Ovary (tissue), 10 donors: ENCODE measurements at places on chromosomes 2 and 18. TPM values are rescaled to one million over a fixed set of nuclear protein-coding genes. Genes with fewer than 3 reads are reported as not detected.
A peak's percentile ranks its signal among the peaks of the same experiment; 100 is the strongest.

DLGAP1 gene
- total RNA-seq: 13.4 TPM

DNA sequence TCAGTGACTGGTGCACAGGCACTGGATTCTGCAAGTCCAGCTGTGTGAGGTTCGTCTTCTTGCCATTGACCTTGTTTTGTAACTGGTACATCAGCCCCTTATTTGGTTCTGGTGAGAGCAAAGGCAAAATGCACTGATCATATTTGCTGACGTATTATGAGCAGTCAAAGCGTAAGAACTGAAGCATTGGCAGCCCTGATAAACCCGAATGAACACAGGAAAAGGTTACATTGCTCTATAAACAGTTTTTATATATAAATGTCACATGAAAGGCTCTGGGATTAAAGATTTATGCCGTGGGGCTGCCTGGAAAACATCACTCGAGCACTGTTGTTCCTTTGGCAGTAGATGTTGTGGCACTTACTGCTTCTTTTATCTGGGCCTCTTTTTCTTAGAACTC, 167.9 kb downstream of the IRS1 start:
- peak overlapping the region; percentile 79 for H3K27ac ChIP-seq
- DNase-seq: peak; percentile 47
- H3K36me3 ChIP-seq: no peaks in the 10 kb centered on the region
- no peak overlapping the region for H3K4me3 ChIP-seq

DNA sequence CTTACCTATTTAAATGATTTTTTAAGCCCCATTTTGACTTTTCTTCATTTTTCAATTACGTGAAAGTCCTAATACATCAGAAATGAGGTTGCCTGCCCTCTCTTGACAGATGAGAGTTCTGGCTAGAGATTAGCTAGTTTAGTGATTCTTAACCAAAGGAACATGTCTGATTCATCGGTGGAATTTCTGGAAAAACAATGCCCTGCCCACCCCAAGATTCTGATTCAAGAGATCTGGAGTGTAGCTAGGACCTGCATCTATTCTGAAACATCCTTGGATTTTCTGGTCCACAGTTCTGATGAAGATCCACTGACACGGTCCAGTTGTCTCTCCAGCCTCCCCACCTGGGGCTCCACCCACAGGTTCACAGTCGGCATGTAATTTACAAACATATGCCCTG, 111.2 kb downstream of the KLF7 start:
- H3K36me3 ChIP-seq: no peaks in the 10 kb centered on the region
- H3K4me3 ChIP-seq: no peak overlapping the region
- no peak for DNase-seq

GRCh38 chr2:218448934-218449333, 30.0 kb downstream of the VIL1 start:
- H3K27me3 ChIP-seq: no peaks in the 10 kb centered on the region
- H3K27ac ChIP-seq: no peak overlapping the region
- no peak overlapping the region for H3K4me3 ChIP-seq
- H3K4me1 ChIP-seq: no peaks in the 10 kb centered on the region
- DNase-seq: no peak
- H3K36me3 ChIP-seq: no peaks in the 10 kb centered on the region

DNA sequence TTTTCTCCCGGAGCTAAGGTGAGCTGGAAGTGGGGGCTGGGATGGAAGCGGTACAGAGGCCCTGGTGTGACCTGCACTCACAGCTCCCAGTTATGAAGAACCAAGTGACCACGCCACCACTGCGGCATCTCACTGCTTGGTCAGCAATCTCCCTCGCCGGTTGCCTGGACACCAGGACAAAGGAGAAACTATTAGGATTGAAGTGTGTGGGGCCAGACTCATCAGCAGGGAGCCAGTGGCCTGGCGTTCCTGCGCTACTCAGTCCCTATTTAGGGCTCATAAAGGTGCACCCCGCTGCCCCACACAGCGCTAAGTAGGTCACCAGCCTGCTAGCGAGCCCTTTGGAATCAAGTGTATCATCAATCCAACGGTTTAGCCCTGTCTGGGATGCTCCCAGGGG, 82.9 kb downstream of the ZCCHC2 start:
- H3K27me3 ChIP-seq: no peaks in the 10 kb centered on the region
- H3K27ac ChIP-seq: no peak overlapping the region
- H3K4me1 ChIP-seq: peaks cover 1% of the 10 kb centered on the region
- H3K36me3 ChIP-seq: no peaks in the 10 kb centered on the region

DNA sequence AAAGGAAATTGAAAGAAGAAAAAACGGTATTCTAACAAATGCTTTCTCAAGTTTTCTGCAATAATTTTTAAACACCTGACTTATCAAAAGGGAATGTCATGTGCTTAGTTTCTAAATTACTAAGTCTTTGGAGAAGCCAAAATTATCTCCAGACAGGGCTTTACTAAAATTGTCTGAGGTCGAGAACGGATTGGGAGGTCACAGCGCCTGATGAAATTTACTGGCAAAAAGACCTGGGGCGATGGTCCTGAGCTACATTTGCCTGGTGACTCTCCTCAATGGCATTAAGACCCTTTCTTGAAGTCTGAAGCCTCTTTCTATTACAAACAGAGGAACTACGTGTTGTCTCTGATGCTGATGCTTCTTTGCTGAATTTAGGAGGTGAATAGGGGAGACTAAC, 291.8 kb upstream of the SESTD1 start:
- H3K4me3 ChIP-seq: no peak overlapping the region
- no peaks in the 10 kb centered on the region for H3K27me3 ChIP-seq
- H3K4me1 ChIP-seq: no peaks in the 10 kb centered on the region
- no peak overlapping the region for H3K27ac ChIP-seq
- no peak for DNase-seq

- H3K4me1 ChIP-seq: no peaks in the 10 kb centered on the region
- no peaks in the 10 kb centered on the region for H3K36me3 ChIP-seq
- no peak overlapping the region for H3K27ac ChIP-seq
- DNase-seq: no peak
- H3K27me3 ChIP-seq: no peaks in the 10 kb centered on the region
- no peak overlapping the region for H3K4me3 ChIP-seq
Observed at GRCh38 chr2:10030311-10030736, 13.0 kb upstream of the KLF11 start.

GRCh38 chr2:136075476-136075875, 42.5 kb downstream of the CXCR4 start:
- H3K27ac ChIP-seq: no peak overlapping the region
- no peaks in the 10 kb centered on the region for H3K27me3 ChIP-seq
- no peaks in the 10 kb centered on the region for H3K4me1 ChIP-seq
- no peaks in the 10 kb centered on the region for H3K36me3 ChIP-seq
- no peak overlapping the region for H3K4me3 ChIP-seq

DSG4 gene
- not detected for total RNA-seq

DNA sequence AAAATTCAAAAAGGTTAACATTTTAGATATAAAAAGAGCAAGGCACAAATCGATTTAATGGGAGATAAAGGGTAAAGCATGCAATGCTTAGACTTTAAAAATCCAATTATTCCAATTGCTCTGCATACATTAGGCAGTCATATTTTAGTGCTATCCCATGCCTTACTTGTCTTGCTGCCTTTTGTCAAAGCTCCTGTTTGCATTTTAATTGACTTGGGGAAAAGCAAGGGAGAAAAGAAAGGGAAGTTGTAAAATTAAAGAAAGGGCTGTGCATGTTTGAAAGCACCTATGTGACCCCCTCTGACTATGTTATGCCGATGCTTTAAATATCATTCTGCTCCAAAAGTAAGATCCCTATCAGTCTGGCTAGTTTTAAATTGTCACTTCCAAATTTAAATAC, 193.7 kb upstream of the VWC2L start:
- DNase-seq: no peak
- no peaks in the 10 kb centered on the region for H3K27me3 ChIP-seq
- no peaks in the 10 kb centered on the region for H3K4me1 ChIP-seq
- H3K36me3 ChIP-seq: no peaks in the 10 kb centered on the region
- no peak overlapping the region for H3K27ac ChIP-seq
- no peak overlapping the region for H3K4me3 ChIP-seq

ABHD1 gene
- 2.4 TPM for total RNA-seq

GRCh38 chr18:9851511-9851910, 34.3 kb upstream of the TXNDC2 start:
- H3K27me3 ChIP-seq: no peaks in the 10 kb centered on the region
- no peak overlapping the region for H3K4me3 ChIP-seq
- H3K36me3 ChIP-seq: no peaks in the 10 kb centered on the region
- no peak overlapping the region for H3K27ac ChIP-seq
- no peak for DNase-seq

- no peak overlapping the region for H3K27ac ChIP-seq
- H3K27me3 ChIP-seq: no peaks in the 10 kb centered on the region
- no peak overlapping the region for H3K4me3 ChIP-seq
- peaks cover 15% of the 10 kb centered on the region for H3K4me1 ChIP-seq
Observed at GRCh38 chr2:11701206-11701605, 31.2 kb upstream of the NTSR2 start.

- DNase-seq: no peak
- H3K4me3 ChIP-seq: no peak overlapping the region
- no peaks in the 10 kb centered on the region for H3K27me3 ChIP-seq
- H3K36me3 ChIP-seq: no peaks in the 10 kb centered on the region
- H3K4me1 ChIP-seq: peaks cover 1% of the 10 kb centered on the region
Observed at GRCh38 chr2:85130407-85130806, 2.8 kb upstream of the TCF7L1 start.

DNA sequence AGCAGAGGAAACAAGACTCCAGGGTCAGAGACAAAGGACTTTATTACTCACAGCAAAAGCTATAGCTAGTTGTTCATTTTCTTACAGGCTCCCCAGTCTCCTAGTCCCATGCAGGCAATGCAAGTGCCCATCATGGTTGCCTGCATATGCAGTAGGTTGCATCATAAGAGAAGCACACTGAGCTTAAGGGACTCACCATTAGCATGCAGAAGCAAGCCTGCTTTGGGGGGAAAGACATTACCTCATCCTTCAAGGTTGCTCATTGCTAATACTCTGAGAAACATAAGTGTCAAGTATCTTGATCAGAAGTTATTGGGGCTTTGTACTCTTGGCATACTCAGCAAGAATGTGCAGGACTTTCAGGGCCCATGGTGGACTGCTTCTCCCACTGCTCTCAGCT, 114.6 kb upstream of the CCDC68 start:
- no peak overlapping the region for H3K4me3 ChIP-seq
- no peaks in the 10 kb centered on the region for H3K36me3 ChIP-seq
- H3K4me1 ChIP-seq: no peaks in the 10 kb centered on the region
- DNase-seq: no peak
- no peaks in the 10 kb centered on the region for H3K27me3 ChIP-seq

- H3K27ac ChIP-seq: no peak overlapping the region
- no peaks in the 10 kb centered on the region for H3K36me3 ChIP-seq
- no peaks in the 10 kb centered on the region for H3K27me3 ChIP-seq
- H3K4me1 ChIP-seq: no peaks in the 10 kb centered on the region
- no peak for DNase-seq
Observed at GRCh38 chr2:134865067-134865787, 26.8 kb downstream of the ACMSD start.

DNA sequence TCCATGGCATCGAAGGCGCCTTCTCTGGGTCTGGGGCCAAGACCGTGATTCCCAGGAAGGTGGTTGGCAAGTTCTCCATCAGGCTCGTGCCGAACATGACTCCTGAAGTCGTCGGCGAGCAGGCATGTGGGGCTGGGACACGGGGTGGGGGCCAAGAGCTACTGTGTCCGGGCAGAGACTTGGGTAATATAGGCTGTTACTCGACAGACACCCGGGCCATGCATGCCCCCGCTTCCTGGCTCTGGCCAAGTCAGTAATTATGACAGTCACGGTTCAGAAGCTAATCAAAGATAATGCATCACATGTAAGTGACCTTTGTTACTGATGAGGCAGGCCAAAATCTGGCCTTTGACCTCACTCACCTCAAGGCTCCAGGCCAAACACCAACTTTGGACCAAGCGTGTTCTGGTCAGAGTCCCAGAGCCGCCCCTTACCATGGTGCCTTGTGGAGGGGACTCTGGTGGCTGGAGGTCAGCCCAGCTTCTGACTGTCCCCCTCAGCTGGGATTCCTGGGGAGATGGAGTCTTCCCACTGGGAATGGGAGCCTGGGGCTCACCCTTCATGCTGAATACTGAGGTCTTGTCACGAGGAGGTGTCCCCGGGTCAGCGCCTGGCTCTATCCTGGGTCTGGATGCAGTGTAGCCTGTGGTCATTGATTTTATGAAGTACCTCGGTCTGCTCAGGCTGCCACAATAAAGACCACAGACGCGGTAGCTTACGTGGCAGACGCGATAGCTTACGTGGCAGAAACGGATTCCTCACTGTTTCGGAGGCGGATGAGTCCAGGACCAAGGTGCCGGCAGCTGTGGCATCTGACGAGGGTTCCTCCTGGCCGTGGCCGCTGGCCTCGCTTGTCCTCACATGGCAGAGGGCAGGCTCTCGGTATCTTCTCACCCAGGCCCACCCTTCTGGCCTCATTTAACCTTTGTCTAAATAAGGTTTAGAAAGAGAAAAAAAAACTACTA, 17.7 kb upstream of the CNDP1 start:
- H3K27ac ChIP-seq: no peak overlapping the region
- H3K4me3 ChIP-seq: no peak overlapping the region
- H3K27me3 ChIP-seq: no peaks in the 10 kb centered on the region
- H3K36me3 ChIP-seq: no peaks in the 10 kb centered on the region
- no peak for DNase-seq

MAB21L4 gene
- not detected for total RNA-seq

DNA sequence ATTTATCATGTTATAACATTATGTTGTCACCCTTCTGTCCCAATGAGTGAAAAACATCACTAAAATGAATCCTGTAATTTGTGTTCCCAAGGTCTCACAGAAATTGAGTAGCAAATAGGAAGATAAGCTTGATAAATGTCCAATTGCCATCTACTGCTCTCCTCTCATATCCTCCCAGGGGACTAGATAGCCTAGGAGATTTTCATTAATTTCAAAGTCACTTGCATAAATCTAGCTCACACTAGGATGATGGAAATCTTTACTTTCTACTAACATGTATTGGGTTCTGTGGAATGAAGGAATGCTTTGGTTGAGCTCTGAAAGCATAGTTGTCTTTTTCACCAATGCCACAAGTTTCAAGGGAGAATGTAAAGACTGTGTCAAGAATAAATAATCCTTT, 605.5 kb upstream of the CDH7 start:
- no peak for DNase-seq
- H3K4me1 ChIP-seq: no peaks in the 10 kb centered on the region
- no peaks in the 10 kb centered on the region for H3K27me3 ChIP-seq
- no peaks in the 10 kb centered on the region for H3K36me3 ChIP-seq

NCKAP5 gene
- total RNA-seq: 2.6 TPM

SLC40A1 gene
- total RNA-seq: 454 TPM

GRCh38 chr2:6562771-6563170, 302.9 kb downstream of the CMPK2 start:
- H3K36me3 ChIP-seq: no peaks in the 10 kb centered on the region
- H3K27me3 ChIP-seq: no peaks in the 10 kb centered on the region
- H3K4me3 ChIP-seq: no peak overlapping the region

DNA sequence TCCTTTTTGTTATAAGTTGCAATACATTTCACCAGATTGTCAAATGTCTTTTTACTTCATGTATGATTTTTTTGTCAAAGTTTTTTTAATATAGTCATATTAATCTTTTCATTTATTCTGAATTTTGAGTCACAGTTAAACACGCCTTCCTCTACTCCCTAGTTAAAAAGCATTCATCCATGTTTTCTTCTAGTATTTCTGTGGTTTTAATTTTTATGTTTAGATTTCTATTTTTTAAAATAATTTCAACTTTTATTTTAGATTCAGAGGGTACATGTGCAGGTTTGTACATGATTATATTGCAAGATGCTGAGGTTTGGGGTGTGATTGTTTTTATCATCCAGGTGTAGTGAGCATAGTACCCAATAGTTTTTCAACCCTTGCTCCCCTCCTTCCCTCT, 146.7 kb upstream of the MYO3B start:
- no peaks in the 10 kb centered on the region for H3K36me3 ChIP-seq
- H3K27me3 ChIP-seq: no peaks in the 10 kb centered on the region
- H3K4me3 ChIP-seq: no peak overlapping the region
- H3K4me1 ChIP-seq: no peaks in the 10 kb centered on the region
- no peak for DNase-seq
- H3K27ac ChIP-seq: no peak overlapping the region
